EH (cell line): ENCODE measurements at places on chromosomes 5 and 9.
A peak's percentile ranks its signal among the peaks of the same experiment; 100 is the strongest.

- DNase-seq = no peak
Observed at GRCh38 chr9:75483636-75484035, 395.3 kb downstream of the OSTF1 start.

GRCh38 chr9:967903-968641 lies 8.4 kb upstream of the DMRT3 start:
- peak; percentile 8 for DNase-seq

DNA sequence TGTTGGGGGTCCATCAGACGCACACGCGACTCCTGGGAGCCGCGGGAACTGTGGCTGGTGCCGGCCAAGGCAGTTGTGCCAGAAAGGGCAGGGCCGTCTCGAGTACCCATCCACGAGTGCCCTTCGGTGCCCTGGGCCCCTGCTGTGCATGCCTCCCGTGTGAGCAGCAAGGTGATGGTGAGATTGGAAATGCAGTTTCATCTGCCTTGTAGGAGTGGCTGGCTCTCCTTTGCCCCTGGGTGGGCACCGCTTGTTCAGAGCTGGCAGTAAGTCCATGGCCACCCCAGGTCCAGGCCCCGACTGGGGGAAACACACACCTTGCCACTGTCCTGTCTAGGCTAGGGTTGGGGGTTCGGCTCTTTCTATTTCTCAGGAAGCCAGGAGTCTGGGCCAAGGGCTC lies 5.7 kb downstream of the NKD2 start:
- no peak for DNase-seq

- DNase-seq = no peak
Observed at GRCh38 chr9:38067859-38068681, 957 bp downstream of the SHB start.

- DNase-seq = peak; percentile 94
Observed at GRCh38 chr5:157603333-157604190, 28.0 kb upstream of the ADAM19 start.

DNA sequence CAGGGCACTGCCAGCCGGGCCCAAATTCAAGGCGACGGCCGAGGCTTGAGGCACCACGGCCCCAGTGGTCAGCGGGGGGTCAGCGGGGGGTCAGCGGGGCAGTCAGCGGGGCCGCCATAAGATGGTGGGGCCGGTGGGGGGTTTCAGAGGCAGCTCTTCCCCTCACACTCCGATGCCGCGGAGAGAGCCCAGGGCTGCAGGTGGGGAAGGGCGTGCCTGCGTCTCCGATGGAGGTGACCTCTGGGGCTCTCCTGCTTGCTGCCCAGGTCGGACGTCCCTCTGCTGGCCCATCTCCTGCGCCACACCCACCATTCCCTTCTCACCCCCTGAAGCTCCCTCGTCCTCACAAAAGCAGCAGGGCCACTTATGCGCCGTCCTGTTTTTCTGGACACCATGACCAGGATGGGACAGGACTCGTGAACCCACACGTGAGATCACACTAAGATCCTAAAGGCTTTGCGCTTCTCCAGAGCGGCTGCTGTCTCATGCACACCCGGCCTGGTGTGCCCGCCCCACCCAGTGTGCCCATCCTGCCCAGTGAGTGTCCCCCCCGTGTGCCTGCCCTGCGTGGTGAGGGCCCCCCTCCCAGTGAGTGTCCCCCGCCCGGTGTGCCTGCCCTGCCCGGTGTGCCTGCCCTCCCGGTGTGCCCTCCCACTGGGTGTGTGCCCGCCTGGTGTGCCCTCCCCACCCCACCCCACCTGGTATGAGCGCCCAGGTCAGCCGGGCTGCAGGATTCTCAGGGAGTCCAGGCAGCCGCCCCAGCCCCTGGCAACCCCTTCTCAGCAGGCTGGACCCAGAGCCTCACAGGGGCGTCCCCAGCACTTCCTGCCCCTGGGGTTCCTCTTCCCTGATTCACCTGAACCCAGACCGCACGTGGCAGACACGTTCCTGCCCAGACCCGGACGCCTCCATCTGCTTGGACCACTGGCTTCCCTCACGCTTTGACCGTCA lies 48.7 kb upstream of the NKD2 start:
- DNase-seq = no peak

DNA sequence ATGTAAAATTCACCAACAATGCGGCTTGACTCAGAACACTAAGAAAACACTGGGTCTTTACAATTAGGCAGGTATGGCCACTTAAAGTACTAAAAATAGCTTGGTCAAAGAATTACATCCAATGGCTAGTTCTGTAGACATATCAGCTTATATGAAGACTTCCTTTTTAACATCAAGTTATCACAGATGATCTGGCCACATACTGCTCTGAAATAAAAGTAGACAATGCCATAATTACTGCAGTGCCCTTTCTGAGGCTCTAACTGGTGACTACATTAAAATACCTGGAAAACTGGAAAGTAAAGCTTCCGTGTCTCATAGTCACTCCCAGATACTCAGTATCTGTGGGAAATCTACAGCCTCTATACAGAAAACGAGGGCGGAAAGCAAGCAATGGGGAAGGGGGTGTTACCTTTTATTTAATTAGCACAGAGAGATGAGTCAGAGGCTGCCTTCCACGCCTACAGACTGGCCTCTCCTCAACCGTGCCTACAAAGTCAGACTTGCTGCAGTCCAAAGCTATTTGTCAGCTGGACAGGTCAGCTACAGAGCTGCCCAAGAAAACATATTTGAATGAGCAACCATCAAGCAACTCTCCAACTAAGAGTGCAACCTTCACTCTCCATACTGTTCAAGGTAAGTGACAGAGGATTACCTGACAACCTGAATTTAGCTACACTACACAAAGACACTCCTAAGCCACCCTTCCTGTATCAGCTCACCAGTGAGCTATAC lies 8.7 kb downstream of the SERINC5 start:
- peak; percentile 96 for DNase-seq

GRCh38 chr9:16266648-16267276 lies 603.7 kb downstream of the BNC2 start:
- no peak for DNase-seq

- DNase-seq = no peak
Observed at GRCh38 chr5:163607256-163607655, 101.8 kb downstream of the MAT2B start.

GRCh38 chr5:139291051-139291450 lies 2.5 kb upstream of the MATR3 start:
- DNase-seq = no peak

- no peak for DNase-seq
Observed at GRCh38 chr5:15170173-15170572, 298.6 kb upstream of the ANKH start.

DNA sequence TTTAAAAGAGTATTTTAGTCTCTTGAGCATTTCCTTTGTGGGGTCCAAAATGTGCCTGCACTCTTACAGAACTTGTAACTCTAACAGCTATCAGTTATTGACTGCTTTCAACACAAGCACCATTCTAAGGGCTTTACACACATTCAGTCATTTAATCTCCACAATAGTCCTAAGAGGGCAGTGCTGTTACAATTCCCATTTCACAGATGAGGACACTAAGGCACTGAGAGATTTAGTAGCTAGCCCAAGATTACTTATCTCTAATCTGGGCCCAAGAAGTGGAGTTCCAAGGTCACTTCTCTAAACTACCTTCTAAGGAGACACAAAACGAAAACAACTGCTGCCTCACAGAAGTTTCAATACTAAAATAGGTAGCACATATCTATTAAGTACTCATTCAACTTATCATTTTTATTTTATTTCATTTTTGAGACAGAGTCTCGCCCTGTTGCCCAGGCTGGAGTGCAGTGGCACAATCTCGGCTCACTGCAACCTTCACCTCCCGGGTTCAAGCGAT lies 275.2 kb downstream of the CWC27 start:
- DNase-seq = no peak

GRCh38 chr5:178222292-178222691 lies 10.3 kb downstream of the PHYKPL start:
- no peak for DNase-seq

DNA sequence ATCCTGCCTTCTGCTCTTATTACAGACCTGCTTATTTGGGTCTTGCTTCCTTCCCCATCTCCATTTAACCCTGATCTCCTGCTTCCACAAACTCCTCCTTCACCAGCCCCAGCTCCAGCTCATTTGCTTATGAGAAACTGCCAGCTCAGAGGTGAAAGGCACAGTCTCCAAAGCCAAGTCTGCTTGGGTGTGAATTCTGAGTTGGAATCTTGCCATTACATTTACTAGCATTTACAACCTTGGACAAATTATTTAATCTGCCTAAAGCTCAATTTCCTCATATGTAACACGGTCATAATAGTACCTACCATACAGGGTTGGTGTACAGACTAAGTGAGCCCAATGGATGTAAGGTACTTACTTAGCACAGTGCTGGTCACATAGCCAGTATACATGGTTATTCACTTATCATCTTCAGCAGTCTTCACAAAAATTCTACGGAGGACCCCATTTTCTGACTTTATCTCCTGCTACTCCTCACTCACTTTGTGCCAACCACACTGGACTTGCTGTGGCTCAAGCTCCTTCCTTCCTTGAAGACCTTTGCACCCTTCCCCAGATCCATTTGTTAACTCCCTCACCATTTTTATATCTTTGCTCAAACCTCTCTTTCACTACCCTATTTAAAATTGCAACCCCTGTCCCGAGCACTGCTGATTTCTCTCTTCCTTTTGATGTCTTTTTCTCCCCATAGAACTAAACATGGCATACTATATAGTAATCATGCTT lies 86.2 kb downstream of the DOCK2 start:
- no peak for DNase-seq

- peak; percentile 79 for DNase-seq
Observed at GRCh38 chr5:53359916-53360517, 120.4 kb upstream of the FST start.

DNA sequence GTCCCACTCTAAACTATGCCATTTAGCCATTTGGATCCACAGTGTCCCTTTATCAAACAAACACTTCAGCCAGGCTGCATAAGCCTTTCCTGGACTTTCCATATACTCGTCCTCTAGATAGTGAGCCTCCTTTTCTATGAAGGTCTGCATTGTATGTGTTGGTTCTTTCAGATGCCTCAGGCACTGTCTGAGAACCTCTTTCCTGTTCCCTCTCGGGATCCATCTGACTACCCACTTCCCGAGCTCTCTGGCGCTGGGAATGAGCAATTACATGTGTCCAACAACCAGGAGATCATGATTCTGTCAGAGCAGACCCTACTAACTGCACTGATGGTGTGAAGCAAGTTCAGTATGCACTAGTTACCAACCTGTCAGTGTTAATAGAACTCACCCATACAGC lies 14.2 kb downstream of the SMC2 start:
- no peak for DNase-seq

DNA sequence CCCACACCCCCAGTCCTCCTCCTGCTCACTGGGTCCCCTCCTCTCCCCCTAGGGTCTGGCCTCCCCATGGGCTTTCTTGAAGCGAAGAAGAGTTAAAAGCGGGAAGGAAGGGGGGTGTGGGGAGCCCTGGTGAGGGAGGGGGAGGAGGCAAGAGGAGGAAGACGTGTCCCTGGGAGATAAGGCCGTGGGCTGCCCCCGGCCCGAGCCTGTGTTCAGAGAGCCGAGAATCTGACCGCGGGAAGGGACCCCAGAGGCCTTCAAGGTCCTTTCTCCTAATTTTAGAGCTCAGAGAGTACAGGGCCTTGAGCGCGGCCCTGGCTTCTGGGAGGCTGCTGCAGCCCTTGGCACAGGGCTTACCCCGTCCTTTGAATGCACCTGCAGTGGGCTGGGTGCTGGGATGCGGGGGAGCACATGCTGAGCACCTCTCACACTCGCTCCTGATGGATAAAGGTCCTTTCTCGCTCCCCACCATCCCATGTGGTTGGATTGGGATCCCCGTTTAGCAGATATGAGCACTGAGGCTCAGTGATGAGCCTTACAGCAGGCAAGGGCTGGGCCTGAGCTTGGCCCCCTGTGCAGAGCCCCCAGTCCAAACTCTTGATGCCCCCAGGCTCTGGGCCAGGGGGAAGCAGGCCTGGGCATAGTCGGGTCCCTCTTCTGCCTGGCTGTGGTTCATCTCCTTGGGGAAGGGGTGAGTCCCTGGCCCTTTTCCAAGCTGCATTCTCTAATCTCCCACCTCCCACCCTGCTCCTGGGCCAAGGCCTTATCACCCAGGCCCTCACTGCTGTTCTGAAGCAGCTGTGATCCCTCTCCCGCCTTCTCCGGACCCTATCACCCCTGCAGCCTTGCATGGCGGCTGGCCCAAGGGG lies 5.9 kb downstream of the GFI1B start:
- no peak for DNase-seq

DNA sequence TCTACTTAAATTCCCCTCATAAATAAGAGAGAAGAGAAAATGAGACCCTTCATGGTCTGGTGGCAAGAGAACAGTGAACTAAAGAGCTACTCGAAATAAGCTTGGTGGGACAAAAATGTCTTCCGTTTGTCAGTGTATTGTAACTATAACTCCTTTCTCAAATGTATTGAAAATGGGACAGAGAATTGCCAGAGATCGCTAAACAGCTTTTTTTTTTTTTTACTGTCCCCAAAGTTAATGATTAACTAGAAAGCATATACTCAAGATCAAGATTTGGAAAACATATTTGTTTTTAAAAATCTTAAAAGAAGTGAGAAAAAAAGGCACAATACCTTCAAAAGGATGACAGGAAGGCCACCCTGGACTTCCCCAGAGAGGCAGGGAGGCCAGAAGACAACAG lies 206.4 kb upstream of the CTNND2 start:
- no peak for DNase-seq

- peak; percentile 81 for DNase-seq
Observed at GRCh38 chr5:150599917-150600511, 40.4 kb upstream of the SYNPO start.

DNA sequence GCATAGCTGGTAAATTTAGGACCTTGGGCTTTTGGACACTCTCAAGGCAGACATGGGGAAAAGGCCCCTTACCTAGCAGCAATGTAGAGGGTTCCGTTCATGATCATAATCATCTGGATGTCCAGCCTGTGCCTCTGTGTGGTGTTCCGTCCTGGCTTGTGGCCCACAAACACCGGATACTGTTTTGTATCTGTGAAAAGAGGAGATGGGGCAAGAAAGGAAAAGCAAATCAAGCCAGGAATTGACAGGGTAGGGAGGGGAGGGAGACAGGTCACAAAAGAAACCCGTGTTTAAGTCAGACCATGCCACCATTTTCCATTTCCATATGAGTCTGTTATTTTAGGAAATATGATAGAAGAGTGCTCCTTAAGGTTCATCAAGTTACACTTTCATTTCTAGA lies 72.5 kb downstream of the SEMA6A start:
- DNase-seq = no peak

DNA sequence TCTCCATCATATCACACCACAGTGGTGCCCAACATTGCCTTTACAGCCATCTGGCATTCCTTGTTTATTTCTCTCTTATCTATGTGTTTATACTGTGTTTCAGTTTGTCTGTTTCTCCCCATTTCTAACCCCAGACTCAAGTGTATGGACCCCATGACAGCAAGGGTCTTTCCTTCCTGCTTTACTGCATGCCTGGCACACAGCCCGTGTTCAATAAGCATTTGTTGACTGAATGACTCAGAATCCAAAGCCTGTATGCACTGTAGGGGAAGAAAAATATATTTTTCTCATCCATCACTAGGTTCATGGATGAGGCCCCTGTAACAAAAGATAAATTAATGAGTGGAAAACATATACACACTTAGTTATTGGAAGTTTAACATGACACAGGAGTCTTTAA lies 190.8 kb upstream of the SEMA6A start:
- no peak for DNase-seq

- DNase-seq = peak; percentile 78
Observed at GRCh38 chr5:172640822-172641358, at the start of gene NEURL1B. Gene NEURL1B (plus strand): TSS chr5:172641263. CDS start chr5:172641407, 144 bp downstream.
